Breast epithelium (tissue), 4 donors: ENCODE measurements at places on chromosomes 12 and 14. TPM values are rescaled to one million over a fixed set of nuclear protein-coding genes. Genes with fewer than 3 reads are reported as not detected.

The HOXC9 gene
- total RNA-seq, result 4.6 TPM

GRCh38 chr14:24378981-24379906, 11.3 kb downstream of the NFATC4 start:
- no peaks in the 10 kb centered on the region for H3K27me3 ChIP-seq
- H3K36me3 ChIP-seq, result no peaks in the 10 kb centered on the region
- peak overlapping the region; percentile 63 for H3K27ac ChIP-seq
- no peak for DNase-seq
- no peak overlapping the region for H3K4me3 ChIP-seq

DNA sequence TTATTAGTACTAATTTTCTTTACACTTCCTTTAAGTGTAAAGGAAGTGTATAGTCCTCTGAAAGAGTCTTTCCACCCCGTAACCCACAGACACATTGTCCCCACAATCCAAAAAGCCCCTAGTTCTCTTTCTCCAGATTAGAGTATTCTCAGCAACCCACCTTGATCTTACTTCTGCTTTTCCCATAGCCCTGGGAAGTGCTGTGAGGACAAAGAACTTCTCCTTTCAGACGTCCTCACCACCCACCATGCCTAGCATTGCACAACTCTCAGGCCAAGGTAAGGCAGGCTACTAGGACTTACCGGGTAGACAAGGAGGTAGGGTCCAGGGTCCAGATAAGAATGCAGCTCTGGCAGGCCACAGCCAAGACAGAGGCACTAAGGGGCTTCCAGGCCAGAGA, 7.4 kb downstream of the AAAS start:
- no peak overlapping the region for H3K4me3 ChIP-seq
- DNase-seq, result no peak
- H3K27ac ChIP-seq, result no peak overlapping the region
- no peaks in the 10 kb centered on the region for H3K36me3 ChIP-seq
- no peaks in the 10 kb centered on the region for H3K27me3 ChIP-seq
- H3K4me1 ChIP-seq, result no peaks in the 10 kb centered on the region

DNA sequence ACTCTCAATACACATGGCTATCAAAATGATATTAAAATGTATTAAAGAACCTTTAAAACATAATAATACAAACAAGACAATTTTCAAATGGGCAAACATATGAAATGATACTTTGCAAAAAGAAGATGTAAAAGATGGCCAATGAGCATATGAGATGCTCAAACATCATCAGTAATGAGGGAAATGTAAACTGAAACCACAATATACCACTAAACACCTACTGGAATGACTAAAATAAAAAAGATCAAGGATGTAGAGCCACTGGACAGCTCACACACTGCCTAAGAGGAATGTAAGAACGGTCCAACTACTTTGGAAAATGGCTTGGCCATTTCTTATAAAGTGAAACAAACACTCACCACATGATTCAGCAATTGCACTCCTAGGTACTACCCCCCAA, 97.2 kb upstream of the BBS10 start:
- no peak for DNase-seq
- no peaks in the 10 kb centered on the region for H3K27me3 ChIP-seq
- H3K4me3 ChIP-seq, result no peak overlapping the region
- H3K4me1 ChIP-seq, result no peaks in the 10 kb centered on the region
- no peak overlapping the region for H3K27ac ChIP-seq

The LBHD2 gene
- not detected for total RNA-seq

The MYF6 gene
- not detected for total RNA-seq

- DNase-seq, result no peak
- peak overlapping the region; percentile 73 for H3K27ac ChIP-seq
- H3K36me3 ChIP-seq, result no peaks in the 10 kb centered on the region
- no peaks in the 10 kb centered on the region for H3K27me3 ChIP-seq
- H3K4me1 ChIP-seq, result no peaks in the 10 kb centered on the region
These were observed 189.7 kb downstream of the ETV6 start for GRCh38 chr12:11839091-11839641.

DNA sequence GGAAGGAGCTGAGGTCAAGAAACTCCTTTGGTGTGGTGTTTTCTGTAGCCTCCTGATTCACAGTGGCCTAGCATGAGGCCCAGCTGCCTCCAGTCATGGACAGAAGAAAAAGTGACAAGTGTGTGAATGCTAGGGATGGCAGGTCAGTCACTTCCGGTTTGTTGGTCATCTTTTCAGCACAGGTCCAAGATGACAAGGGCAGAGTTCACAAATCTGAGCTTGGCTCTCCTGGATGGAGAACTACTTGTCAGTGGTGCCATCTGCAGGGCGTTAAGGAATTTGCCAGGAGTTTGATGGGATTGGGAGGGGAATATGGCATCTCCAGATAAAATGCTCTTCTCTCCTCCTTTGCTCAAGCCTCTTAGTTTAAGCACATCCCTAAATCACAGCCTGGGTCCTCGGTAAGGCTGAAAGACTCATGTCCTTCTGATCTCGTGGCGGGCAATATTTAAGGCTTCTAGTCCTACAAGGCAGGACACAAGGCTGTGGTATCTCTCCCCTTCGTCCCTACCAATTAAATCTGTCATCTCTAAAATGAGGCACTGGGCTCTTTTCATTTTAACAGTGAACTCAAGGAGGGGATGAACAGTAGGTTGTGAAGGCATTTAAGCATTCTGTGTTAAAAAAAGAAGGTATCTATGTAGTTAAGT, 10.0 kb downstream of the TUBA1B start:
- no peak overlapping the region for H3K4me3 ChIP-seq
- no peaks in the 10 kb centered on the region for H3K27me3 ChIP-seq
- no peak overlapping the region for H3K27ac ChIP-seq
- DNase-seq, result no peak

DNA sequence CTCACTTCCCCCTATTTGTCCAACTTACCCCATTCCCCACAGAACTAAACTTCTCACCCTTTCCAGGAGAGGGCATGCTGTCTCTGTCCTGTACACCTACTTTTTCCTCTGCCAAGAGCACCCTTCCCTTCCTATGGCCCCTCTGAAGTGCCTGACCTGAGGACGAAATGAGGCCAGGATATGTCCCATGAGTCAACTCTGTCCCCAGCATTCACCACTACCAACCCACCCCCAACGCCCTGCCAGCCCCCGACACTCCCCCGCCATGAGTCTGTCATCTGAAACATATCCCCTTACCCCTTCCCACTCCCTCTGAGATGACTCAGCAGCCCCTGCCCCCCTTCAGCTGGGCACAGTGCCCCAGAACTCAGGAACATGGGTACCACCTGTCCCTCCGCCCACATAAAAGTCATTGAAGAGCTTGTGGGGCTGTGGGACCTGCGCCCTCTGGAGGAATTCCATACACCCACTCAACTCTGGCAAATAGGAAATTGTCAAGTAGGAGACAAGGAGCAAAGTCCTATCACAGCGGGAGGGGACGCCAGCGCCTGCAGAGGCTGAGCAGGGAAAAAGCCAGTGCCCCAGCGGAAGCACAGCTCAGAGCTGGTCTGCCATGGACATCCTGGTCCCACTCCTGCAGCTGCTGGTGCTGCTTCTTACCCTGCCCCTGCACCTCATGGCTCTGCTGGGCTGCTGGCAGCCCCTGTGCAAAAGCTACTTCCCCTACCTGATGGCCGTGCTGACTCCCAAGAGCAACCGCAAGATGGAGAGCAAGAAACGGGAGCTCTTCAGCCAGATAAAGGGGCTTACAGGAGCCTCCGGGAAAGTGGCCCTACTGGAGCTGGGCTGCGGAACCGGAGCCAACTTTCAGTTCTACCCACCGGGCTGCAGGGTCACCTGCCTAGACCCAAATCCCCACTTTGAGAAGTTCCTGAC, 26.3 kb downstream of the ITGA7 start:
- H3K27me3 ChIP-seq, result no peaks in the 10 kb centered on the region
- DNase-seq, result no peak

The SMIM41 gene
- not detected for total RNA-seq

The DDX54 gene
- 51.5 TPM for total RNA-seq

The ACOT6 gene
- total RNA-seq, result not detected

DNA sequence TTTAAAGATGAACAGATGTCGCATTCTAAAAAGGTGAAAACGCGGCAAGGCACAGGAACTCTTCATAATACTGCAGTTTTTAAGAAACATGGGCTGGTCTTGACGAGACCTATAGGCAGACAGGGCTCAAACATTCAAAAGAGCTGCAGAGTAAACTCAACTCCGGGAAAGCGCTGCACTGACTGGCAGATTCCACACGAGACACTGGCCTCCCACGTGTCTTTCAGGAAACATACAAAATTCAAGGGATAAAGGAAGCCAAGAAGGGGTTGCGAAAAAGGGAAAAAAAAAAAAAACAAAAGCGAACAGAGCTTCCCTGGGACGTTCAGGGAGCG, 614 bp upstream of the ARF6 start:
- no peaks in the 10 kb centered on the region for H3K36me3 ChIP-seq
- peak overlapping the region; percentile 99 for H3K27ac ChIP-seq
- H3K27me3 ChIP-seq, result no peaks in the 10 kb centered on the region
- no peaks in the 10 kb centered on the region for H3K4me1 ChIP-seq
- H3K4me3 ChIP-seq, result peak overlapping the region; percentile 98
- peak; percentile 65 for DNase-seq

The LRCOL1 gene
- not detected for total RNA-seq

- H3K27me3 ChIP-seq, result no peaks in the 10 kb centered on the region
- H3K27ac ChIP-seq, result no peak overlapping the region
- H3K36me3 ChIP-seq, result no peaks in the 10 kb centered on the region
These were observed 27.8 kb upstream of the GLIPR1 start for GRCh38 chr12:75452675-75453330.

DNA sequence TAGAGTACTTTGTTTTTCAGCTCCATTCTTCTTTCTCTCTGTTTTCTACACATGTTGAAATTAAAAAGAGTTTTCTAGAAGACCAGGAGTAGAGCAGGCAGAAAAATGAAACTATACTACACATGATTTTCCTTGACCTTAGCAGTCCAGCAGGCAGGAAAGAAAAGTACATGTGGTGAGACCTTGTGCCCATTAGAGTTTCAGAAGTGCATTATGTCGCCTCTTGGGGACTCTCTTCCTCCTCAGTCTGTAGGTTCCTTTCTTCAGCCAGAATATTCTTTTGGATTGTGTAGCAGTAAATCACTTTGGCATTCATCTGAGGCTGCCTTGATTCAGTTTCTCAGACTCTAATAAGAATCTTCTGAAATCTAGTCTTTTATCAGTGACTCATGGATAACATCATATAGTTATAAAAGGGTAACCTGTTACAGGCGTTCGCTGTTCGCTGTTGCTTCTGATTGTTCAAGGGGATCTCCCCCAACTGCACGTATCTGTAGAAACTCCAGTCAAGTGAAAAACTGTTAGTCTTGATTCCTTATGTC, 161.8 kb downstream of the ANO4 start:
- H3K4me1 ChIP-seq, result no peaks in the 10 kb centered on the region
- no peaks in the 10 kb centered on the region for H3K36me3 ChIP-seq
- H3K27me3 ChIP-seq, result no peaks in the 10 kb centered on the region
- no peak for DNase-seq

The SLC6A15 gene
- 2.0 TPM for total RNA-seq

DNA sequence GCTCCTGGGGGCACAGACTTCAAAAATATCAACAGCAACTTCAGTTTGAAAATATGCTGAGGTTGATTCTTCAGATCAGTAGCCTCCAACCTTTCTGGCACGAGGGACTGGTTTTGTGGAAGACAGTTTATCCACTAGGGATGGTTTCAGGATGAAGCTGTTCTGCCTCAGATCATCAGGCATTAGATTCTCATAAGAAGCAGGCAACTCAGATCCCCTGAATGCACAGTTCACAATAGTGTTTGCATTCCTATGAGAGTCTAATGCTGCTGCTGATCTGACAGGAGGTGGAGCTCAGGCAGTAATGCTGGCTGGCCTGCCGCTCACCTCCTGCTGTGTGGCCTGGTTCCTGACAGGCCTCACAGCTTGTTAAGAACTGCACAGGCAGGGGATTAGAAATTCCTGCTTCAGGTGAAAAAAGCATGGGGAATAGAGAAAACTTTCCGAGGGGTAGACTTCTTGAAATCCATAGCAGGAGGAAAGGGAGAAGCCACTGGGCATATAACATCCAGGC, 12.8 kb downstream of the EPYC start:
- H3K4me3 ChIP-seq, result no peak overlapping the region
- DNase-seq, result no peak
- no peaks in the 10 kb centered on the region for H3K4me1 ChIP-seq
- no peaks in the 10 kb centered on the region for H3K36me3 ChIP-seq

DNA sequence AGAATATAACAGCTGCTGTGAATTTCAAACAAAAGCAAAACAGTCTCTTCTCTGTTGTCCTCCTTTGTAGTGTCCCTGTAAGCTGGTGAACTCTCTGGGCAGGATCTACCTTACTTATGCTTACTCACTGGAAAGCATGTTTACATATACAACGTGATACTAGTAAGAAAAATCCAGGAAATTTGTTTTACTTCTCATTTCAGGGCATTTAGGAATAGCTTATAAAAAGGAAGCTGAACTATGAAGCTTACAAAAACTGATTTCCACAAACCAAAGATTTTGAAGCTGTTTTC, 311.0 kb downstream of the NOVA1 start:
- no peaks in the 10 kb centered on the region for H3K36me3 ChIP-seq
- H3K27me3 ChIP-seq, result no peaks in the 10 kb centered on the region
- no peaks in the 10 kb centered on the region for H3K4me1 ChIP-seq
- H3K27ac ChIP-seq, result peak overlapping the region; percentile 58
- H3K4me3 ChIP-seq, result no peak overlapping the region

DNA sequence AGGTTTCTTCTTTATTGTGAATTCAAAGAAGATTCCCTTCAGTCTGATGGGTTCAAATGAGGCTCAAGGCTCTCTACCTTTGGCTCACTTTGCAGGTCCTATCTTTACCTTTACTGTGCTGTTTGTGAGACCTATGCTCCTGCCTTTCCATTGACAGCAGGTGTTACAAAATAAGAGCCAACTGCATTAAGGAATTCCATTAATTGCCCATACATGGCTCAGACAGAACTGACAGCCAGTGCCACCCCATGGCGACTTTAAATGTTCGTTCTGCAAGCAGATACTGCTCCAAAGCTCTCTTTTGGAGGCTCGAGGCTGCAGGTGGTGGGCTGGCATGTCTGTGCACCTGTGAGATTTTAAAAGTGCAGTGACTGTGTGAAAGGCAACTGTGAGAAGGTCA, 44.7 kb downstream of the RBM19 start:
- H3K4me1 ChIP-seq, result no peaks in the 10 kb centered on the region
- H3K36me3 ChIP-seq, result peaks cover 6% of the 10 kb centered on the region
- no peak for DNase-seq
- no peaks in the 10 kb centered on the region for H3K27me3 ChIP-seq
- H3K4me3 ChIP-seq, result no peak overlapping the region
- H3K27ac ChIP-seq, result no peak overlapping the region

DNA sequence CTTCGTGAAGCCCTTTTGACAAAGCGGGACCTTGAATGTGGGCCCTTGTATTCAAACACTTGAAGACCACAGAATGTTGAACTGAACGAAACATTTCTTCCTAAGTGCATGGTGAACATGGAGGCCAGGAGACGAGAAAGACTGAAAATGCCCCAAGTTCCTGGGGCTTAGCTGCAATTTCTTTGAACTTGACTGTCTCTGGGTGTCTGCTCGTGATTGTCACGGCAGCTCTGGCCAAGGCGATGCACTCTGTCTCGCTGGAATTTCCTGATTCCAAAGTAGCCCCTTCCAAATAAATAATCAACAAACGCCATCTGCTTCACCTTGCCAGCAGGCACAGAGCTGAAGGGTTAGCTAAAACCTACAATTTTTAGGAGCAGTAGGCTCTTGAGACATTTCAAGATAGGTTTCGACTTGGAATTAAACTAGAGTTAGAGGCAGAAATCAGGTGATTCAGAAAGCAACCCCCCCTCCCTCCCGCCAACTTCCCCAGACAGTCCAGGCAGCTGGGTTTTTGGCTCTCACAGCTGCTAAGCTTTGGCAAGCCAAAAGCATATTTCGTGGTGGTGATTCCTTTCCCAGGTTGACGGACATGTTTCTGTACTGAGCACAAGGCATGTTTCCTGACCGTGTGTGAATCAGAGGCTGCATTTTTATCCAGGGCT, 13.5 kb upstream of the IRF2BPL start:
- H3K4me3 ChIP-seq, result no peak overlapping the region
- peak; percentile 86 for DNase-seq
- no peaks in the 10 kb centered on the region for H3K27me3 ChIP-seq
- peaks cover 80% of the 10 kb centered on the region for H3K4me1 ChIP-seq
- H3K27ac ChIP-seq, result peak overlapping the region; percentile 91
- no peaks in the 10 kb centered on the region for H3K36me3 ChIP-seq

The DAO gene
- not detected for total RNA-seq
